Thoracic aorta (tissue), 2 donors: ENCODE measurements at places on chromosomes 5 and 9.

- DNase-seq = no peak
Measured at GRCh38 chr5:102924963-102925362, 169.9 kb downstream of the PAM start.

- peak; percentile 11 for DNase-seq
Measured at GRCh38 chr5:67095346-67096171, 101.0 kb downstream of the CD180 start.

DNA sequence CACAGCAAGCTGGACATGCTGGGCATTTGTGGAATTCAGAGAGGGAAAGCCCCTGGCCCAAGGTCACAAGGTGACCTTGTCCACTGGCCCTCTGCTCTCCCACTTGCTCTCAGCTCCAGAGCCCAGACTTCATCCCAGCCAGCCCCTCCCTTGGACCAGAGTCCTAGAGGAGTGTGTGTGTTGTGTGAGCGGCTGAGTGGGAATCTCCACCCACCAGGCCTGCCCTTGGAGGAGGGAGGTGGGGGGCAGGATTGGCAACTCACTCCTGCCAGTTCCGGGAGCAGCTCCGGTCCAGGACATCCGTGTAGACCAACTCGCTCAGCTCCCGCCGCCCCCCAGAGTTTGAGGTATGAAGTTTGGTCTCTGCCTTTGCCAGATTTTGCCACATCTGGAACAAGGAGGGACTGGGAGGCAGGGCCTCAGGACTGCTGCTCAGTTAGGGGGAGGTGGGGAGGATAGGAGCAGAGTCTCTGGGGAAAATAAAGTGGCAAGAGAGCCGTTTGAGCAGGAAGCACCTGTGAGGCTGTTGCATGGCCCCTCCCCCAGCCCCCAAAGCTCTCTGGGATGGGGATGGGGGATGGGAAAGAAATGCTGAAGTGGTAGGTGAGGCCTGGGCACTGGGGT is 1.4 kb downstream of the MZB1 start:
- DNase-seq = no peak

DNA sequence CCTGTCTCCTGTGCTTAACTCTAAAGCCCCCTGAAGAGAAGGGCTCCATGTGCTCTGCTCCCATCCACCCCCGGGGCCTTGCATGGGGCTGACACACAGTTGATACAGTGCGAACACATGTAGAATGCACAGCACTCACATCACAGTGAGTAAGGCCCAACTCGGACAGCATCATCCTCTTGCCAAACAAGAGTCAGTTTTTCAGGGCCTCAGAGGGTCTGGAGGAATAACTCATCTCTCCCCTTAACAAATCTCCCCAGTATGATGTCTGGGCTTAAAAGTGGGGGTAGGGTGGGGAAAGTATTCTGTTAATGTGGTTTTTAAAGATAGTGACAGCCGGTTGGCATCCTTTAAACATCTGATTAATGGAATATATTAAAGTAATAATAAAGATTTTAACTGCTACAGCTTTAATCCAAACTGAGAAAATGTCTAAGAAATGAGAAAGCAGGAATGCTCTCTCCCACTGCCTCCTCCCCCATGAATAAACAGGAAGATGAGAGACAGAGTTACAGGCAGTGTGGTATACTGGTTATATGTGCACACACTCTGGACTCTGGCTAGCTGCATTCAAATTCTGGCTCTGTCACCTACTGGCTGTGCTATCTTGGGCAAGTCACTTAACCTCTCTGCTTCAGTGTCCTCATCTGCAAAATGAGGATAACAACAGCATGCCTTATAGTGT is 22.5 kb downstream of the APBA1 start:
- no peak for DNase-seq

DNA sequence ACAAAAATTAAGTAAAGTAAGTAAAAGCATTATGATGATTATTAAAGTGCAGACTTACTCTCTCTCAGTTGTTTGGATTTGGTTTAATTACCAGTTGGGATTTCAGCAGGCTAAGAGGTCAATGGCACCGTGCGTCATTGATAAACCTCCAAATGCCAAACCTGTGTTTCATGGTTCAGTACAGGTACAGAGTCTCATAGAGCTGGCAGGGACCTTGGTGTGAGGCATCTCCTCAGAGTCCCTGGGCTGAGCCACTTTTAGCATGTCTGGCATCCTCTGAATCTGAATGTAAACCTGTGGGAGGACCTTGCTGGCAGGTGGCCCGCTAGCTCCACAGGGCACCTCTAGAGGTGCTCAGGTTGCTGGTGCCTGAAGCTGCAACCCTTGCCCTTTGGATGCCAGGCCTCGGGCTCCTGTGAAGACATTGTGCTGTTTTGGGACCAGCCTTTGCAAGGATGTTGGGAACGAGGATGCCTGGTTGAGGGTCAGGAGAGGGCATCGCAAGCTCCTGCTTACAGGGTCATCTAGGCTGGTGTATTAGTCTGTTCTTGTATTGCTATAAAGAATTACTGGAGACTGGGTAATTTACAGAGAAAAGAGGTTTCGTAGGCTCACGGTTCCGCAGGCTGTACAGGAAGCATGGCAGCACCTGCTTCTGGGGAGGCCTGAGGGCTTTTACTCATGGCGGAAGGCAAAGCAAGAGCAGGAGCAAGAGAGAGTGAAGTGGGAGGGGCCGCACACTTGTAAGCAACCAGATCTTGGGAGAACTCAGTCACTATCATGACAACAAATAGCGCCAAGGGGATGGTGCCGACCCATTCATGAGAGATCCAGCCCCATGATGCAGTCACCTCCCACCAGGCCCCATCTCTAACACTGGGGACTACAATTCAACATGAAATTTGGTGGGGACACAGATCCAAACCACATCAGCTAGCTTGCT is 14.9 kb upstream of the STC2 start:
- no peak for DNase-seq

DNA sequence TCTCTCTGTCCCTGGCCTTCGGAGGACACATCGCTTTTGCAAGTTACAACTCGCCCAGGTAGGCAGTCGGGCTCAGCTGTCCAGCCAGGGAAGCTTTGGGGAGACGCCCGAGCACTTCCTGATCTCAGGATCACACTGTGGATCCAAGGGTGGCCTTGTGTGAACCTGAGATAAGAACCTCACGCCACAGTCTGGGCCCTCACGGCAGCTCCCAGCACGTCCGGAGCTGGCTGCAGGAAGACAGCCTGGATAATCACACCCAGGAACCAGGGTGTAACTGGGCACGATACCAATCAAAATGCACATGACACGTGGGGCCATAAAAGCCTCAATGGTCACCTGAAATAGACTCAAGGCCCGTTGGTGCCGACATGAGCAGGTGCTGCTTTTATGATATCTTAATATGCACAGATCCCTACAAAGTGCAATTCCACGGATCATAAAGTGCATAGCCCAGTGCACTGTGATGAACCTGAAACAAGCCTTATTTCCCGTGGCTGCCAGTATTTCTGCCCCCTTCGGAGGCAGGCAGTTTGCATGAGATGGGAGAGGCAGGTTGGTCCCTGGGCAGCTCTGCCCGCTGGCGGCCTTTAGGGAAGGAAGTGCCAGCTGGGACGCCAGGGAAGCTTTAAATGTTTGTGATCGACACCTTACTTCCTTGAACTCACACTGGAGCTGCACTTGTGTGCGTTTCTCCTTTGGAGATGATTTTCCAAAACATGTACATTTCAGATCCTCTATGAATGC is 14.5 kb downstream of the SLC6A18 start:
- DNase-seq = no peak

DNA sequence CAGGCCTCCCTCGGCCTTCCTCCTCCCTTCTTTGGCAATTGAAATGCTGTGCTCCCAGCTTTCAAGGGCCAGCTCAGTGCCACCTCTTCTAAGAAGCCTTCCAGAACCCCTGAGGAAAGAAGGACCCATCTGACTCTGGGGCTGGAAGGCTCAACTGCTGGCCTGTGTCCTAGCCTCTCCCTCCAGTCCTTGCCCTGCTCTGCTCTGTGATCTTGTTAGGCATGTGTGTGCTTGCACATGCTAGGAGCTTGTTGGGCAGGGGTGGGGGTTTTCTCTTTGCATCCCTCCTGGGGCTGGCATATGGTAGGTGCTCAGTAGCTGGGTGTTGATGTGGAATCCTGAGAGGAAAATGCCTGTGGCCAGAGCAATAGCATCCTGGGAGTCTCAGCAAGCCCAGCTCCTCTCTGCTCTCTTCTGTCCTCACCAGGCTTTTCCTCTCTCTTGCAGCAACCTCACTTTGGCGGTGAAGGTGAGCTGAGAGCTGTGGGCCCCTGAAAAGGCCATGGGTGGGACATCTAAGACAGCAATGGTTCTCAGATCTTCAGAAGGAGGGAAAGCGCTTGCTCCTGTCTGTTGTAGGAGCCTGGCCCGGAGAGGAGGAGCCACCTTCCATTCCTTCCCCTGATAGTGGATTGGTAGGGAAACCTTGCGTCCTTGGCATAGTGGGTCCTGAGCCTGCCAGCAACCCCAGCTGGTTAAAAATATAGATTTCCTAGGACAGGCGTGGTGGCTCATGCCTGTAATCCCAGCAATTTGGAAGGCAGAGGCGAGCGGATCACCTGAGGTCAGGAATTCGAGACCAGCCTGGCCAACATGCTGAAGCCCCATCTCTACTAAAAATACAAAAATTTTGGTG is 9.9 kb downstream of the DOLK start:
- DNase-seq = no peak

- no peak for DNase-seq
Measured at GRCh38 chr5:142719836-142720370, 34.0 kb upstream of the FGF1 start.

GRCh38 chr9:38088006-38088925 is 19.2 kb upstream of the SHB start:
- peak; percentile 38 for DNase-seq

DNA sequence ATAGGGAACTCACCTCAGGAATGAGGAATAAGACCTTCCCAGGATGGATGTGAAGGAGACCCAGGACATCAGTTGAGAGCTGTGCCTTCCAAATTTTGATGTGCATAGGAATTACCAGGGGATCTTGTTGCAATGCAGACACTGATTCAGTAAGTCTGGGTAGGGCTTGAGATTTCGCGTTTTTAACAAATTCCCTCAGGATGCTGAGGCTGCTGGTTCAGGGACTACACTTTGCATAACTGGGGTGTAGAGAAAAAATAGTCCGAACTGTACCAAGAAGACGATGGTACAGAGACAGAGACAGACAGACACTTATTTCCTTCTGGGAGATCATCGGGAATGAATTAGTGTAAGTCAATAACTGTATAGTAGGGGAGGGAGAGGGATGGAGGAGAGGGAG is 82.3 kb upstream of the FREM1 start:
- DNase-seq = no peak

DNA sequence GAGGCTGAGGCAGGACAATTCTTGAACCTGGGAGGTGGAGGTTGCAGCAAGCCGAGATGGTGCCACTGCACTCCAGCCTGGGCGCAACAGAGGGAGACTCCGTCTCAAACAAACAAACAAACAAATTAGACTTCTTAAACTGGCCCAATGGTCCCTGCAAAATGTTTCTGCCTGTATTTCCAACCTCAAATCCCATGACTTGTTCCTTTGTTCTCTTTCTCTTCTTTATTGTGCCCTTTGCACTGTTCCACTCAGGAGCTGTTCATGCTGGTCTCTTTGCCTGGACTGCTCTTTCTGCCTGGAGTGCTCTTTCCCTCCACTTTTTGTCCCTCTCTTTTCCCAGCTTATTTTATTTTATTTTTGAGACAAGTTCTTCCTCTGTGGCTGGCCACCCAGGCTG is 4.1 kb downstream of the RABEPK start:
- no peak for DNase-seq
